HCT116 (cell line): ENCODE measurements at places on chromosomes 12 and 14. TPM values are rescaled to one million over a fixed set of nuclear protein-coding genes. Genes with fewer than 3 reads are reported as not detected.

- H3K27me3 ChIP-seq = no peaks in the 10 kb centered on the region
- no peak for DNase-seq
- no peak overlapping the region for H3K27ac ChIP-seq
- no peaks in the 10 kb centered on the region for H3K4me1 ChIP-seq
Observed at GRCh38 chr14:38079268-38079667, 128.4 kb upstream of the SSTR1 start.

- no peak for DNase-seq
- H3K27ac ChIP-seq = peak overlapping the region; percentile 77
- H3K4me3 ChIP-seq = peak overlapping the region; percentile 97
- H3K27me3 ChIP-seq = no peaks in the 10 kb centered on the region
- H3K36me3 ChIP-seq = no peaks in the 10 kb centered on the region
- H3K4me1 ChIP-seq = peaks cover 19% of the 10 kb centered on the region
Observed at GRCh38 chr12:4649358-4649661, 396 bp downstream of the NDUFA9 start.

DNA sequence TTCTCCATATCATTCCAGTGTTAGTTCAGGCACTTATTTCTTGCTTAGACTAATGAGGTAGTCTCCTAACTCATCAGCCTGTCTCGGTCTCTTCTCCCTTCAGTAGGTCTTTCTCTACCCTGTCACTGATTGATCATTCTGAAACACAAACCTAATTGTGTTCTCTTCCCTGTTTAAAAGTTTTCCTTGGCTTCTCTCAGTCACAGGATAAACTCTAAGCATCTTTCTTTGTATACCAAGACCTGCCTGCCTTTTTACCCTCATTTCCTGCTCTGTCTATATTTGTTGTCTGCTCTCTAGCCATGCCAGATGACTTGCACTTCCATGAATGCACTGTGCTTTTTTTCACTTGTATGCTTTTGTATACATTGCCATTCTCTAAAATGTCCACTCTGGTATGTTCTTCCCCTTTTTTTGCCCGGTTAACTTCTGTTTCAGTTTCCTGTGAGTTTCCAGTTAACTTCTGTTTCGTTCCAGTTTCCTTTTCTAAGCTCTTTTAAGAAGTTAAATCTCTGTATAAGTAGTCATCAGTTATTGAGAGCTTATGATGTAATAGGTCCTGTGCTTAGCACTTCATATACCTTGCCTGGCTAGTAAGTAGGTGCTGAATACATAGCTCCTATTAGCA lies 12.8 kb downstream of the DIP2B start:
- H3K4me3 ChIP-seq = no peak overlapping the region
- no peaks in the 10 kb centered on the region for H3K36me3 ChIP-seq
- DNase-seq = no peak

DNA sequence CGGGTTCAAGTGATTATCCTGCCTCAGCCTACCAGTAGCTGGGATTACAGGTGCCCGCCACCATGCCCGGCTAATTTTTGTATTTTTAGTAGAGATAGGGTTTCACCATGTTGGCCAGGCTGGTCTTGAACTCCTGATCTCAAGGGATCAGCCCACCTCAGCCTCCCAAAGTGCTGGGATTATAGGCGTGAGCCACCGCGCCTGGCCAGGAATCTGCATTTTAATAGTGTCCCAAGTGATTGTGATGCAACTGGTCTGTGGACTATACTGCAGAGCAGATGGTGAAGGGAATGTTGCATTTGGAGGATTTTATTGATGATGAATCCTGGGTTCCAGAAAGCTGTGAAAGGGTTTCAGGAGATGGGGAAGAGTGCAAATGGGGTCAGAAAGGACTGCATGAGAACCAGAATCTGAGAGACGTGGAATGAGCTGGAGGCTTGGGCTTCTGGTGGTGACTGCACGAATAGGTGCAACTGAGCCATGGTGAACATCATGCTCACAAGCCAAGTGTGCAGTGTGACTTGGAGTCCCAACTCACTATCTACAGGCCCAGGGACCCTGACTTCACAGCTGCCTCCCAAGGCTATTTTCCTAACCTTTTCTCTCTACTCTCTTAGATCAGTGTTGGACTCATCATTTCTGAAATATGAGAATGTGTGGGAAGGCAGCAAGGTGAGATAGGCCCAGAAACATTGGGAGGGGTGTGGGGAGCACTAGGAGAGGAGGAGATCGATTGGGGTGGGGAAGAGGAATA lies 4.5 kb downstream of the RPS26 start:
- no peaks in the 10 kb centered on the region for H3K27me3 ChIP-seq
- H3K4me3 ChIP-seq = no peak overlapping the region
- H3K36me3 ChIP-seq = peaks cover 31% of the 10 kb centered on the region; the same call in 1 of the 2 replicates

DNA sequence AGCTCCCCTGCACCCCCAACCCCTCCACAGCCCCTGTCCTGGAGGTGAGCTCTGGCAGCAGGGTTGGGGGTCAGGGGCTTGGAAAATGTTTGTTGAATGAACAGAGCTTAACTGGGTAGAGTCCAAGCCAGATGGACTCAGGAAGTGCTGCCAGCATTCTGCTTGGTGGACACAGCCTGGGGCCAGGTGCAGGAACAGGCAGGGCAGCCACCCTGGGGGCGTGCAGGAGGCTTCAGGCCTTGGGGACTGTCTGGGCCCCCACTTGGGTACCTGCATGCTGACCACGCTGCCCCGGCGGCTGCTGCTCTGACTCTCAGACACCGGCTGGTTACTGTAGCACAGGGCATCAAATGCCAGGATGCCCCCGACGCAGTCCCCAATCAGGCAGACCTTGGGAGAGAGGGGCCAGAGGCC lies 15.7 kb downstream of the ARL6IP4 start:
- H3K27ac ChIP-seq = no peak overlapping the region
- no peak overlapping the region for H3K4me3 ChIP-seq
- H3K4me1 ChIP-seq = no peaks in the 10 kb centered on the region

GRCh38 chr14:54627219-54627539 lies 60.3 kb downstream of the SAMD4A start:
- no peaks in the 10 kb centered on the region for H3K4me1 ChIP-seq
- no peak overlapping the region for H3K4me3 ChIP-seq
- H3K27me3 ChIP-seq = no peaks in the 10 kb centered on the region
- no peaks in the 10 kb centered on the region for H3K36me3 ChIP-seq
- DNase-seq = no peak

DNA sequence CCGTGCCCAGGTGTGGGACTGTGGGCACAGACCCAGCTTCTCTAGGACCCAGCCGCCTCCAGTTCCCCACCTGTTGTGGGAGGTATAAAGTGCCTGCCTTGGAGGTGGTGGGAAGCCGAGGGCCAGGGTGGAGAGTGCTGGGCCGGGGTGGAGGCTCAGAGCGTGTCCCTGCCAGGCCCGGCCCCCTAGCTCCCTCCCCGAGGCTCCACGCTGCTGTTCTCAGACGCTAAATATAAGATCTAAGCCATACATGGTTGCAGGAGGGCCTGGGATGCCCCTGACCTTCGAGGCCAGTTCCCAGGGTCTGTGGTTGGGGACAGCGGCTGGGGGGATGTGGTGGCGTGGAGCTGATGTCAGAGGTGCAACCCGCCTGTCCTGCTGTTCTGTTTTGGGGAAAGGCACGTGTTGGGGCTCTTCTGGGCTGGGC lies 10.8 kb downstream of the INF2 start:
- H3K27ac ChIP-seq = 0 out of 2 replicates have a peak overlapping the region, but pooled peaks have one; percentile 22

- peaks cover 31% of the 10 kb centered on the region for H3K4me1 ChIP-seq
- DNase-seq = peak; percentile 69
- H3K4me3 ChIP-seq = no peak overlapping the region
Observed at GRCh38 chr12:109951751-109952150, 44.4 kb downstream of the GIT2 start.

GRCh38 chr12:53513712-53514410 lies 6.6 kb upstream of the NPFF start:
- DNase-seq = no peak
- peaks cover 14% of the 10 kb centered on the region for H3K36me3 ChIP-seq
- H3K27me3 ChIP-seq = no peaks in the 10 kb centered on the region
- peaks cover 1% of the 10 kb centered on the region; the same call in 1 of the 2 replicates for H3K4me1 ChIP-seq

DNA sequence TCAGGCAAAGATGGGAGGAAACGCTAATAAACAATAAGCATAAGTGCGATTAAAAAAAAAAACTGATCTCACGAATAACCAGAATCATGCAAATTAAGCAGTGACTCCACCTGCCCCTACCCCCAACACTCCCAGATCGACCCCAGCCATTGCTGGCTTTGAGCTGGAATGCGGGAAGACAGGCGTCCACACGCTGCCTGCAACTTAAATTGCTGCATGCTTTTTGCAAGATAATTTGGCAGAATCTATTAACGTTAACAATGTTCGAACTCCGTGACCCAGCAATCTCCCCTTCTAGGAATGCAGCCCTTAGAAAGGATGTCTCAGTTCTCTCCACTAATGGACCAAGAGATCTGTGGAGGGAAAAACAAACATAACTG lies 935 bp upstream of the CKB start:
- H3K27ac ChIP-seq = no peak overlapping the region
- H3K27me3 ChIP-seq = no peaks in the 10 kb centered on the region
- H3K36me3 ChIP-seq = no peaks in the 10 kb centered on the region; the same call in 1 of the 2 replicates
- H3K4me1 ChIP-seq = peaks cover 51% of the 10 kb centered on the region
- DNase-seq = no peak
- no peak overlapping the region for H3K4me3 ChIP-seq

DNA sequence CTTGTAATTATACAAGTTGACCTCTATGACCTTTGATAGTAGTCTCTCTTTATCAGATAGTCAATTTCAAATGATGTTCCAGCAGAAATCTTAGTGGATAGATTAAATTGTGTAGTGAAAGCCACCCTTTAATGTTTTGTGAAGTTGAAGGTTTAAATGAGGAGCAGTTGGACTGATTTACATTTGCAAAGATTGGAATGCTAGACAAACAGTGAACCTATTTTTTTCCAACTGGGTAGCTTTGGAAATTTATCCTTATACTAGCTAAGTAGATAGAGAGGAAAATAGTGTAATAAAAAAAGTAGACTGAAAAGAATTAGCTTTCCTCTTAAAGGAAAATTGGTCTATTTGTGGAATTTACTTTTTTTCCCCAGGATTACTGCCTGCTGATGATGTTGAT lies 53.7 kb downstream of the LMO3 start:
- H3K27ac ChIP-seq = no peak overlapping the region
- H3K36me3 ChIP-seq = no peaks in the 10 kb centered on the region
- no peaks in the 10 kb centered on the region for H3K4me1 ChIP-seq
- no peak for DNase-seq
- no peaks in the 10 kb centered on the region for H3K27me3 ChIP-seq

GRCh38 chr12:18819484-18819883 lies 81.6 kb downstream of the CAPZA3 start:
- H3K4me3 ChIP-seq = no peak overlapping the region
- no peaks in the 10 kb centered on the region for H3K4me1 ChIP-seq
- no peak overlapping the region for H3K27ac ChIP-seq
- DNase-seq = no peak

- H3K4me1 ChIP-seq = no peaks in the 10 kb centered on the region
- no peak for DNase-seq
- no peak overlapping the region for H3K27ac ChIP-seq
- no peaks in the 10 kb centered on the region for H3K27me3 ChIP-seq
Observed at GRCh38 chr14:58721723-58722122, 84.0 kb downstream of the DACT1 start.

The SYCP3 gene
- total RNA-seq = not detected

The TEDC1 gene
- 40.4 TPM for total RNA-seq
